Naive B cell (primary cell): ENCODE measurements at places on chromosomes 12 and 14.

DNA sequence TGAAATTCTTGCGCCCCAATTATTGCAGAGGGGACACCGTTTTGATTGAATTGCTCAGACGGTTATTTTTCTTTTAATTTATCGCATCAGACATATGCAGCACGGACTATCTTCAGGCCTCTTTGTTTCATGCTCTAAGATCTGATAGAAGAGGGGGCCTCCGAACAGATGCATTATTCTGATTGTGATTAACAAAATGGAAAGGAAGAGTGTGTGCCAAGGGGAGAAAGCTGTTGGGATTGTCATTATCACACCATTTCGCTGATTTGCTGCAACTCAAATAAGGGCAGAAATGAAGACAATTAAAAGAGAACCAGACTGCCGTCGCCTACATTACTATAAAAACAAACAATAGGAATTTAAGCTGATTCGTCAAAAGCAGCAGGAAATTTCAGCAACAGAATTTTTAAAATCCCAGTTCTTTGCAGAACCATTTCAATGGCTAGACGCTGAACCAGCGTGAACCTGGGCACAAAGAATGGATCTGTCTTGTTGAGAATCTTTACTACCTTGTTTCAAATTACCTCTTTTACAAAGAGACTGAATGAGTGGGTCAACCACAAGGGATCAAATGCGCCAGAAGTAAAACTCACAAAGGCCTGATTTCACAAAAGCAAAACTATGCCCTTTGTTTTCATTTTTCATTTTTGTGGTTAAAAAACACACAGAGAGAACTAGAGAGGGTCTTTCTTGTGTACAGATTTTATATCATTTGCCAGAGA, 30.6 kb downstream of the TMEM132D start:
- no peak for DNase-seq

GRCh38 chr12:123061441-123062205, 81.1 kb downstream of the ARL6IP4 start:
- no peak for DNase-seq

- DNase-seq = no peak
Observed at GRCh38 chr12:111636209-111636945, 37.3 kb upstream of the ATXN2 start.

- DNase-seq = no peak
Observed at GRCh38 chr14:51789596-51789995, 70.8 kb upstream of the GNG2 start.

DNA sequence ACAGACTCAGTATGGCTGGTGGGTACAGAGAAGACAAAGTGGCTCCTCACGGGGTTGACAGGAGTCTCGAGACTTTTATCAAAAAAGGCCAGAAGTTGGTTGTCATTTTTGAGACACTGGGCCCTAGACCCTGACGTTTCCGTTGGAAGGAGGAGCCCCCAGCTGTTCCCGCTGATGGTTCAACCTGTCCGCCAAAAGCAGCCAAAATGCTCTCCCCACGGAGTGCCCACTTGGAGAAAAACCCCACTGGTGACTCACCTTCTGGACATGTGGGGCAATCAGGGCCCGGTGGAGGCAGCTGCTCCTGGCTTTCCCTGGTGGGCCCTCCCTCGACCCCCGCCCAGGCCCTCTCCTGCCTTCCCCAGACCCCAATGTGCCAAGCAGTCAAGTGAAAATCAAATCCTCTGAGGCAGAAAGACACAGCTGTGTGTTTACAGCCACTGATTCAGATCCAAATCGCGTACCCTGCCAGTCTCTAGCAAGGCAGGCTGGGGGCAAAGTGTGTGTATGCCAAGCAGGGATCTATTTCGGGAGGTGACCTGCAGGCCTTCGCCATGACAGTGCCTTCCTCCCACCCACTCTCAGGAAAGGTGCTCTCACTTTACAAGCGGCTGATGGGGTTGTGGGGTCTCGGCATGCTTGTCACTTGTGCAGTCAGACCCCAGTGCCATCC, 347.4 kb downstream of the DPF3 start:
- no peak for DNase-seq

- DNase-seq = no peak
Observed at GRCh38 chr14:77296906-77297305, 23.8 kb downstream of the POMT2 start.

GRCh38 chr12:17954788-17955187, 135.2 kb downstream of the RERGL start:
- no peak for DNase-seq

GRCh38 chr12:2187195-2187945, 134.6 kb downstream of the CACNA1C start:
- no peak for DNase-seq

GRCh38 chr12:125132698-125133400, 67.6 kb downstream of the AACS start:
- DNase-seq = no peak

DNA sequence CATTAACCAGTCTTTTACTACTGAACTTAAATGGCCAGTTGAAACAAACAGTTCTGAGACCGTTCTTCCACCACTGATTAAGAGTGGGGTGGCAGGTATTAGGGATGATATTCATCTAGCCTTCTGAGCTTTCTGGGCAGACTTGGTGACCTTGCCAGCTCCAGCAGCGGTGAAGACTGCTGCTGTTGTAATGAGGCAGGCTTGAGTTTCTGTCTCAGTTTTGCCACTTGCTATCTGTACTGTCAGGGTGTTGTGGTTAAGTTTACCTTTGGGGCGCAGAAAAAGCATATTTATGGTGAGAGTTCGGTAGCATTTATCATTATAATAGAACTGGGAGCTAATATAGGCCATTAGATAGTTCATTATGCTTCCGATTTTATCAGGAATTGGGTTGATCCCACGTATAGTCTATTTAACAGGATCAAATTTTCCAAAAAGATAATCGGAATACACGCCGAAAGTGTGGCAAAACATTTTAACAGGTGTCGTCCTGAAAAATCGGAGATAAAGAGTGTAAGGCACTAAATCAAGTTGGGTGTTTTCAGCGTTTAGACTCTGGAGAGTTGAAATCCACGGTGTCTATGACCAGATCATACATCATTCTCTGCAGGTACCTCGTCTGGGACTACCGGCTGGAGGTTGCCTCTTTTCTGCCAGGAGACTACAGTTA, 688 bp upstream of the NECAP1 start:
- no peak for DNase-seq

DNA sequence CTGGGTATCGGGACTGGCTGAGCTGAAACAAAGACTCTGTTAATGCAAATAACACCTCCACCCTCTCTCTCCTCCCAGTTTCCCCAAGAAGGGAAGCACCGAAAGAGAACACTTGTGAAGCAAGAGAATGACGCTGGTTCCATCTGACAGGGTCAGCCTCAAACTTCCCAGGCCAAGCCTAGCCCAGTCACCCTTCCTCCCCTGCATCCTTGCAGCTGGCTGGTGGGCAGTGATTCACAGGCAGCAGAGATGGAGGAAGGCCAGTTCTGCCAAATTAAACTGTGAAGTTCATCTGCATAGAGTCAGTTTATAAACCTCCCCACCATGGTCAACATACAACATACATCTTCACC, 2.8 kb downstream of the LRRC74A start:
- no peak for DNase-seq

DNA sequence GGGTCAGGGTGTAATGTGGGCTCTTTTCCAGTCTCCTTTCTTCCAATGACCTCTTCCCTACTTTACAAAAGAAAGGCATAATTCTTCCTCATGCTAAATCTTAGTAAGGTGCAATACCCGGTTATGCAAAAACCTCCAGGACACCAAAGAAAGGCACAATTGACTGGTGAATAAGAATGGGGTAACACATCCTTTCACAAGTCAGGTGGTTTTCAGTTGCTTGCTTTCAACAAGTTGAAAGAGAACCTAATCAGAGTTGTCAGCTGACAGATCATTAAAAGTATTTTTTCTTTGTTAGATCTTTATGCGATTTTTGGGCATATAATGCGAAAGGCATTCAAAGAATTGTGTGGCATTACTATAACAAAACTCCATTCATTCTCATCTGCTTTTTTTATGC, 1.3 kb upstream of the AEBP2 start:
- no peak for DNase-seq

DNA sequence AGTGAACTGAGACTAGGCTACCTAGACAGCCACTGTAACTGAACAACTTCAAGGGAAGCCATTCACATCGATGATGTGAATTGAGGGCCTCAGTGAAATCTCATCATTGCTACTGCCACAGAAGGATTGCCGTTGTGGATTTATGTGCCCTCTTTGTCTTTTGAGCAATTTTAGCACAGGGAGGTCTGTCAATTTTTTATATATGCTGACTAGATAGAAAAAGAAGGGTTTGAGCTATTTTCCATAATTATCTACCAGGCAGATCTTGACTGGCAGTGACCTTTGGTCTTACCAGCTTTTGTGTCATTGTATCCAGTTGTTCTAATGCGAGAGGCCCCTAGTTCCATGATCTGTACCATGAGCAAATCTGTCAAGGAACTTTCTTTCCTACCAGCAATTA, 179.4 kb downstream of the ERC1 start:
- no peak for DNase-seq

DNA sequence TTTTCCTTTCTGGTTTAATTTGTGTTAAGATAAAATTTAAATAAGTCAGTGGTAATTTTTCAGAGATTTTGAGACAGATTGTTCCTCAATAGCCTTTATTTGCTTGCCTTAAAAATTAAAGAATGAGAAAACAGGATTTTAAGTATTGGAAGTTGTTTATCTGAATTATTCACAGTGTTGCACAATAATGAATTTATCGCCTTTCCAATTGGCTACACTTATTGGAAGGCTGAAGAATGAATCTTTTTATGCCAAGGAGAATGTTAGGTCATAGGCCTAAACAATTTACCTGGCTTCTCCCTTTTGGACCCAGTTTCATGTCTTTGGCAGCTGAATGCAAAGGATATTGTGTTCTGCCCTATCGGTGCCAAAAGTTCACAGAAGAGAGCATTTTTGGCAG, 250.2 kb downstream of the NPAS3 start:
- DNase-seq = no peak

- no peak for DNase-seq
Observed at GRCh38 chr12:21296348-21296747, 38.4 kb downstream of the SLCO1A2 start.

DNA sequence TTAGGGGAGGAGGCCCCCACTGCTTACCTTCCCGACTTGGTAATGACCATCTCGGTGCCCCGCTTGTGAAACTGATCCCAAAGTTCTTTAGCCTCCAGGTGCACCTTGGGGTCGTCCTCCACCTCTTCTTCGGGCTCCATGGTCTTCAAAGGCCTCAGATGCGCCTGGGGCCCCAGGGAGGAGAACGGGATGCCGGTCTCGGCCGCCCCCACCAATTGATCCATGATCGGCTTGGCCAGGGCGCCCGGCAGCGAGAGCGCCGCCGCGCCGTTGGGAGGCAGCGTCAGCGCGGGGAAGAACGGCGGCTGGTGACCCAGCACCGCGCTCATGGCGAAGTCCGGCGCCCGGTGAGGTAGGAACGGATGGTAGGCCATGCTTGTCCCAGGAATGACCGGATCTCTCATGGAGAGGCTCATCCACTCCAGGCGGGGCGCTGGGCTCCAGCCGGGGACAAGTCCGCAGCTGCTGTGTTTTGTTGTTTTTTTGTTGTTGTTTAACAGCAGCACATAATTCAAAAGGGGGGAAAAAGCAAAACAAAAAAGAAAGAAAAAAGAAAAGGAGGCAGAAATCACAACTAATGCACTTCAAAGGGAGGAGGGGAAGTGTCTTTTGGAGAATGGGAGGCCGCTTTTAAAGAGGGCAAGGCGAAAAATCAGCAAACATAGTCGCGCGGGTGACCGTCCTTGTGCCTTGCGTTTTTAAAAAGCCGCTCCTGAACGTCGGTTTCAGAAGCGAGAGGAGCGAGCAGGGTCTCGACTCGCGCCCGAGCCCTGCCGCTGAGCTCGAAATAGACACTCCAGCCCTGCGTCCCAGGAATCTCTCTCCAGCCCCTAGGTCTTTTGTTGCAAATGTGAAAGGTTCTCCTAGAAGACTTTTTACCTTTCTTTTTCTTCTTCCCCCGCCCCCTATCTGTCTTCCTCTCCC, 928 bp downstream of the TBX3 start:
- no peak for DNase-seq

GRCh38 chr14:98957211-98958047, 314.6 kb downstream of the BCL11B start:
- no peak for DNase-seq

DNA sequence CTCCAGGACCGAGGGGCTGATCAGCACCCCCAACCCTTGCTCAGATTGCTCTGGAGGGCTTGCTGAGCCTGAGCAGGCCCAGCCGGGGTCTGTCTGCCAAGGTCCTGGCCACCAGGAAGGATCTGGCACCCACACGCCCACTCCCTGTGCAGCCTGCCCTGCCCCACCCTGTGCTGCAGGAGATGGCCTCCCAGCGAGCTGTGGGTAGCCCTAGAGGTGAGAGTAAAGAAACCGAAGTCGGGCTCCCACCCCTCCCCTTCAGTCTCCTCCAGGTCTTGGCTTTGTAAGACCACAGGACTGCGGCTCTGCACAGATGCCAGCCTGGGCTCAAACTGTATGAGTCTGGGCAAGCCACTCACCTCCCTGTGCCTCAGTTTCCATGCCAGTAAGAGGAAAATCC, 307.8 kb downstream of the BCL11B start:
- no peak for DNase-seq

DNA sequence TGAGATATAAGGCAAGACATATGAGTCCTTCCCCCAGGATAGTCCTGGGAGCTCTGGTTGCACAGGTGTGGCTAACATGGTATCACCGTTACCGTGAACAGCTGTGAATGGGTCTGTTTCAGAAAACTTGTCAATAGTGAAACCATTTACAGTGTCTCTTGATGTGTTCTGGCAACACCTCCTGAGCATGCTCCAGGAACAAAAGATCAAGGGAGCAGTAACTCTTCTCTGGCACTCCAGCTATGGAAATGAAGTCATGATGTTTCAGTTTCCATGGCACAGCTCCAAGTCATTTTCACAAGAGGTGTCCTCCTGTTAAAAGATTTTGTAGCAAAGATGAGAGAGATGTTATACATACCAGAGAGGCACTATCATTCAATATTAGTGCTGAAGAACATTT, 253.7 kb downstream of the SNAPC1 start:
- DNase-seq = no peak

- no peak for DNase-seq
Observed at GRCh38 chr14:101635749-101636560, 74.7 kb downstream of the DIO3 start.

DNA sequence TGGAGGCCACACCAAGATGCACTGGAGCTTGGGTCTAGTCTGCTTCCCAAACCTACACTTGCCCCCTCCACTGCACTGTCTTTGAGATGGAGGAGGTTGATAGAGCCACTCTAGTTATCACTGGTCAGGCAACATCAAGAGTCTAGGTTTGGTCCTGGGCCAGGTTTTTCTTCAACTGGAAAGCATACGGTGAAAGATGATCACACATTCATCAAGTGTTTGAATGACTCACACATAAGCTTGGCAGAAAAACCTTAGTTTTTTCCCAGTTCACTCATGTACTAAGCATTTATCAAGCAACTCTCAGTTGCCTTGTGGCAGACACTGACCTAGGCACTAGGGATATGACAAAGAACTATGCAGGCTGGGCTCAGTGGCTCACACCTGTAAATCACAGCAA, 84.5 kb downstream of the PLEKHG3 start:
- DNase-seq = no peak

DNA sequence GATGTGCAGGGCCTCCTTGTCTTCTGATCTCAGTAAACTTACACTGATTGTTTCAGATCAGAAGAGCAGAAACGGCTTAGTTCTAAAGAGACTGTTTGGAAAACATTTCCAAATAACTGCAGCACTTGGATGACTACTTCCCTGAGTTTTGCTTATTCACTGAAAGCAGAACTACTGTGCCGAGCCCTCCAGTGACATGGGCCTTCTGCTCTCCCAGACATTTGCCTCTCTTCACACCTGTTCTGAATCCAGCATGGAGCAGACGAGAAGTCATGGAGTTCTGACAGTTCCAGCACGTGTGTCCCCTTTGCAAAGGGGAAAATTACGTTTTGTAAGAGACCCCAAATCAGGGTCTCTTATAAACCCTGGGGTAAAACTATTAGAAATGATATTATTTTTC, 31.4 kb downstream of the ETNK1 start:
- no peak for DNase-seq
